Activated CD8-positive, alpha-beta T cell treated with anti-CD3 and anti-CD28 coated beads for 36 hours (primary cell): ENCODE measurements at places on chromosomes 2 and 18. TPM values are rescaled to one million over a fixed set of nuclear protein-coding genes. Genes with fewer than 3 reads are reported as not detected.
A peak's percentile ranks its signal among the peaks of the same experiment; 100 is the strongest.

DNA sequence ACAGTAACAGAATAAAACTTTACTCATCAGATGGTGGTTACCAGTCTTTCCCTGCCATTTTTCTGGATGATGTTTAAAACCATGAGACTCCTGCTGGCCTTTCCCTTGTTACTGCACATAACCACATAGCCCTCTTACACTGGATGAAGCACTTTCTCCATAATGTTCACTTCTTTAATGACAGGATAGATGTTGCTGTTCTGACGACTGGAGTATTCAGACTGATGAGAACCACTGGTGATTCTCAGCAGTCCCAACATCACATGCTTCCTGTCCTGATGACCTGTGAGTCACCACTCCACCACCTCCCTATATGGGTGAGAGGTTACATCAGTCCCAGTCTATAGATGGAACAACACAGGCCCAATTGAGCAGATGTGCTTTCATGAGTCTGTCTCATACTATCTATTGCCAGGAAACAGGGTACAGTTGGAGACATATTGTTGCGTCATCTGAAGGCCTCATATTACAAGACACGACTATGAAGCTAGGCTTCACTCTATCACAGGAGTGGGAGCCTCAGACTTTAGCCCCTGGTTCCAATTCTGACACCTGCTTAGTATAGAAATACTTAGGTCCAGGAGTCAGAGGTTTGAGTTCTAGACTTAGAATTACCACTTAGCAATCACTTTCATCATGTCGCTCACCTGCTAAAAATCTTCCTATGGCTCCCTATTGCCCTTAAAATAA, 145.7 kb upstream of the KLF7 start:
- peak; percentile 65 for DNase-seq

DNA sequence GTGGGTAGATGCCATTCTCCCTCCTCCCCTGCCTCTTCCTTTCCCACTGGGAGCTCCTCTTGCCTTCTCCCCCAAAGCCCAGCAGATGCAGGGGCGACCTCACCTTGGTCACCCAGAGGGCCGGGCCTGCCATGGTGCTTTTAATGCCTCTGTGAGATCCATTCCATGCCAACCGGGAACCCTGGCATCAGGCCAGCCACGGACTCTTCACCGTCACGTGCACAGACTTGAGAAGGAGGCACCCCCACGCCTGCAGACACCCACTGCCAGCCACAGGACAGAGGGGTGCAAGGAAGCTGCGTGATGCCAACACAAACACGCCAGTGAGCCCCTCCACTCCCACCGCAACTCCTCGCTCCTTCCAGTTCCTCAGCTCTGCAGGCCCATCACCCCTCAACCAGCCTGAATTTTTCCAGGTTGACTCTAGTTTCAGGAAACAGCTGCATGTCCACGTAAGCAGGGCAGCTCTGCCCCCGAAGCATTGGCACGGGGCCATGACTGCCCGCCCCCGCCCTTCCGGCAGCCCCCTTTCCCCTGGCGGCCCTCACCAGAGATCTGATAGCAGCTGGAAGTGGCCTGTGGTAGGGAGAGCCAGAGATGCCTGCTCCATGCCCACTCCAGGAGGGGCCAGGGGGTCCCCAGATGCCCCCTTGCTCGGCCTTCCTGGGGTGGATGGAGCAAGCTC, 50.8 kb downstream of the DNMT3A start:
- DNase-seq, result peak; percentile 19

DNA sequence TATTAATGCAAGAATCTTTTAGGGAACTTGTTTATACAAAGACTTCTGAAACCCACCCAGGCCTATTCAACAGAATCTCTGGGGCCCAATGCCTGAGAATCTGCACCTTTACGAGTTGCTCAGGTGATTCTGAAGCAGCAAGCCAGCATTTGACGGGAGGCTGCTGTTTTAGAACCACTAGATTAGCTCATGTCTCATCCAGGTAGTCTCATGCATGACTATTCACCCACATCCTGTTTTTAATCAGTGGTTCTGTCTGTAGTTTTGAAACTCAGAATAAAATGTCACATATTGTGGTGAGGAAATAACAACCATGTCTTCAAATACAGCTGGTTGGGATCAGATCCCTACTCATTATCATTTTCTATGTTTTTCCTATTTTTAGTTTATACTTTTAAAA, 39.5 kb downstream of the CYTIP start:
- peak; percentile 78 for DNase-seq

GRCh38 chr2:69416147-69416546, 21.1 kb downstream of the NFU1 start:
- no peak for DNase-seq

DNA sequence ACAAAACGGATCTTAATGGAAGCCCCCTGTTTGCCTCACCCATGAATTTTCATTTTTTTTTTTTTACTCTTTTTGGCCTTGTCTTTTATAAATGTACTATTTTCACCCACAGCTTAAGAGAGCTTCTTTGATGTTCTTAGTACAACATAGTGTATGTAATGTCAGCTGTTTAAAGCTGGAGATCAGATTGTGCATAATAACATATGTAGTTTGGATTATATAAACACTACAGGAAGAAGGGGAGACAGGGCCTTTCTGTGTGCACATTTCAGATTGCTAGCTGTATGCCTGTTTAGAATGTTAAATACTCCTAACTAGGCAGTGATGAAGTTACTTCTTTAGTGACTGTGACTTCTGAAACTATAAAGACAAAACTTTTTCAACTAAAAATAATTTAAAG, 2.1 kb upstream of the TANC1 start:
- no peak for DNase-seq

DNA sequence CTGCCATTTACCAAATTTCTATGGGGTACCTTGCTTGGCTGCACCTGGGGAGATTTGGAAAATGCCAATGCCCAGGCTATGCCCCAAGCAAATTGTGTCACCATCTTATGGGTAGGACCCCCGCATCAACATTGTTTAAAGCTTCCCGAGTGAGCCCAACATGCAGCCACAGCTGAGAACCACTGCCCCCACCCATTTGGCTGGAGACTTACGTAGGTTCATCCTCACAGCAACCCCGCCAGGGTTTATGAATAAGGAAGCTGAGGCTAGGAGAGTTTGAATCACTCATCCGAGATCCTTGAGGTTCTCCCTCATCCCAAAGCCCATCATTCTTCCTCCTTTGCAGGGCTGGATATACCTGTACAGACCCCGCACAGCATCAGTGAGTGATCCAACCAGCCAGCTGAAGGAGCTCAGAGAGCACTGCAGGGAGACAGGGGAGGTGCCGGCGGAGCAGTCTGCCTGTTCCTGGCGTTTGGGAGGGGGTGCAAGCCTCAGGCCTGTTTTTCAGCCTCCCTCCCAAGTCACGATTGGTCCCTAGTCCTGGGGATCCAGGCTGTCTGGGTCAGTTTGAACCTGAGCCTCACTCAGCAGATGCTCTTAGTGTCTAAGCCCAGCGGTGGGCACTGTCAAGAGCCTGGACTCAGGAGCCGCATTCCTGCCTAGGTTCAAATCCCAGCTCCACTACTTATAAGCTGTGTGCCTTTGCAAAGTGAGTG, 164.9 kb downstream of the SMAD7 start:
- no peak for DNase-seq

DNA sequence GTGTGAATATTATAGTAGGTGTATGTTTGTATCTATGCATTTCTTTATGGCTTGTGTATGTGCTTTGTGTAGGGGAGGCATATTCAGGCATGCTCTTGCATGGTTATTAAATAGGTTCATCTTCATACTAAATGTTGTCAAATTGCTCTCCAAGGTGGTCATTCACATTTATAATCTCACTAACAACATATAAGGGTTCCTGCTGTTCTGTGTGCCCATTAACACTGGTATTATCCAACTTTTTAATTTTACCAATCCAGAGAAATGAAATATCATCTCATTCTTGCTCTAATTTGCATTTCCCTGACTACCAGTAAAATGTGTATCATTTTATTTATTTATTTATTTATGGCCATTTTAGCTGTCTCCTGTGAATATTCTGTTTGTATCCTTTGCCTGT, 29.0 kb upstream of the RPL37A start:
- no peak for DNase-seq

GRCh38 chr2:37896319-37896718, 28.8 kb upstream of the RMDN2 start:
- DNase-seq, result no peak

GRCh38 chr2:70035344-70035844, 51.9 kb upstream of the PCBP1 start:
- no peak for DNase-seq

DNA sequence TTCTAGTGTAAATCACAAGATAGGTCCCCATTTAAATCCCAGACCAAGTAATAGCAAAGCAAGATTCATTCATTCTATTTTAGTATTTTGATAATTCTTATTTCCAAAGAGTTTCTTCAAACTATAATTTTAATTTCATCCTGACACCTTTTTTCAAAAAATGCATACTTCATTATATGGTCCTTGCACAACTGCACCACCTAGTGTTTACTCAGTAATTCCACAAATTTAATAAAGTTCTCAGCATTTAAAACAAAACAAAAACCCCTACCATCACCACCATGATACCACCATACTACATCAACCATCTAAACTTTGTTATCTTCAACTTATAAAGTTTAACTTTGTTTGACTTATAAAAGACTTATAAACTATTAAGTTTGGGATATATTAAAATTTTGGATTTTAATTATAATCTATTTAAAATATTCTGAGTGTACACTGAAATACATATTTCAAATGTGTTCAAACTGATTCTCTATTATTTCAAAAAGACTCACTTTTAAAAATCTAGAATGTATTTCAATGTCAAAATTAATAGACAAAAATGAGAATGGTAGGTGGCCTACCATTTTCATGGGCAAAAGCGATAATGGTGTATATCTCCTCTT, 44.2 kb downstream of the WDPCP start:
- DNase-seq, result no peak

DNA sequence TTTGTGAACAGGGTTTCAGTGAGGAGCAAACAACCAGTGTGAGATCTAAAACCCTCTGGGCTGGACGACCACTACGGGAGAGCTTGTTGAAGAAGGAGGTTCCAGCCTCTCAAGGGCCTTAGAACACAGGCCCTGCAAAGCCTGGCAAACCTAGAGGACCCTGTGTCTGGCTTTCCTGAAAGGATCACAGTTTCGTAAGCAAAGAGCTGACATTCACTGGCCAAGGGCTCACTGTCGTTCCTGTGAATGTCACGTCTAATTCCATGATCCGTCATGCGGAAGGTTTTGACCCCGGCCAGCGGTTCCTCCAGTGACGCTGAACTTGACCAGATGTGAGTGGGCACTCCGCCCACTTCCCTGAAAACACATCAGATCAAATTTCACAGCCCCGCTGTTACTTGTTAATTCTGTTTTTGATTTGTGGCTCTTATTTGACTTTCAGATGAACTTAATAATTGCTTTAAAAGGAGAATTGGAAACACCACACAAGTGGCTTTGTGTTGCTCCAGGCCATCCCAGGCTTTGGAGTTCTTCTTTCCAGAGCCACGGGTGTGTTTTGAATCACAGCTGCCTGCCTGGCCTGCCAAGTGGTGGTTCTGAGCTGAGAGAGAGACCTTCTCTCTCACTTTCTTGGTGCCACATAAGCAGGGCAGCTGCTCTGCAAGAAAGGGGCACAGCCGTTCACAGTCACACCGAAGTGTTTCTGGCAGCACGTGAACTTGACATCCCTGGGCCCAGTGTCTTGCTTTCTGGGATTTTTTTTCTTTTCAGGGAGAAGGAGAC, 308.4 kb downstream of the NDUFA10 start:
- DNase-seq, result no peak

- no peak for DNase-seq
Observed at GRCh38 chr18:5414546-5414945, 119.0 kb upstream of the ZBTB14 start.

GRCh38 chr2:99256677-99257076, 1.2 kb upstream of the LYG2 start:
- DNase-seq, result no peak

- no peak for DNase-seq
Observed at GRCh38 chr2:76280686-76281085, 570.0 kb upstream of the GCFC2 start.

DNA sequence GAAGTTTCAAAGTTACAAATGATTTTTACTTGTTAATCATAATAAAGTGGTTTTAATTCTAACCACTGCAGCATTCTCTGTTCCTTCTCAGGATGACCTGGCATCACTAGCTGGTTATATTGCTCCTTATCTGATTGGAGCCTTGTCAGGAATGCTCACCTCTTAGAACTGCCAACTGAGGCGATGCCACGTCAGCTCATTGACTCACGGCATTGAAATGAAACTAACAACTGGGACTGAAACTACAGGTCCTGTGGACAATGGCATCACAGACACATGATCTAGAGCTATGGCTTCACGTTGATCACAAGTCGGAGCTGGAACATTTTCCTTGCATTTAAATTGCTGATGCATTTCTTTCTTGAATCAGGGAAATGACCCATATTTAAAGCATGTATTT, 54.9 kb upstream of the MAP2 start:
- DNase-seq, result no peak

DNA sequence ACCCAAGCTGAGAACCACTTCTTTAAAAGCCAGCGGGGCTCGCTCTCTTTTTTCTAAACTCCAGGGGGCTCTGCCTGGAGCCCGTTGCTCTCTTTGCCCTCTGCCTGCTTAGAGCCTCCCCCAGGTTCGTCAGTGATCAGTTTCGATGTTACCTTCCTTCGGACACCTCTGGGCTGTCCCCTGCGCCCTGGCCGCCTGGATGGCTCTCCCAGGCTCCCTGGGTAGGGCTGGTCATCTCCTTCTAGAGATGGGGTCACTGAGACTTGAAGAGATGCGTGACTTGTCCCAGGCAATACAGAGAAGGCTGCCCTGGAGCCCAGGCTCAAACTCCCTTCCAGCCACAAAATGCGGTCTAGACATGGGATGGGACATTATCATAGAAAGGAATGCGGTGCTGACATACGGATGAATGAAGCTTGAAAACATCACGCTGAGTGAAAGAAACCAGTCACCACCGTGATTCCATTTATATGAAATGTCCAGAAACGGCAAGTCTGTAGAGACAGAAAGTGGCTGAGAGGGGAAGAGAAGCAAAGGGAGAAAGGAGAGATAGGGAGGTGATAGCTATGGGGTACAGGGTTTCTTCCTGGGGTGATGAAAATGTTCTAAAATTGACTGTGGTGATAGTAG, 14.6 kb downstream of the KCNF1 start:
- no peak for DNase-seq

The STARD6 gene
- total RNA-seq, result not detected

The CDK5R2 gene
- total RNA-seq, result not detected

The PSD4 gene
- 251 TPM for total RNA-seq

The APCDD1 gene
- total RNA-seq, result not detected

The NOSTRIN gene
- not detected for total RNA-seq

The UGT1A10 gene
- total RNA-seq, result not detected

The SLC19A3 gene
- not detected for total RNA-seq

The CELF4 gene
- not detected for total RNA-seq

The SFXN5 gene
- total RNA-seq, result 7.4 TPM

The CFAP53 gene
- total RNA-seq, result 0.76 TPM

The CDH2 gene
- total RNA-seq, result not detected
